ENCODE measurements at places on chromosomes 6 and 20.

DNA sequence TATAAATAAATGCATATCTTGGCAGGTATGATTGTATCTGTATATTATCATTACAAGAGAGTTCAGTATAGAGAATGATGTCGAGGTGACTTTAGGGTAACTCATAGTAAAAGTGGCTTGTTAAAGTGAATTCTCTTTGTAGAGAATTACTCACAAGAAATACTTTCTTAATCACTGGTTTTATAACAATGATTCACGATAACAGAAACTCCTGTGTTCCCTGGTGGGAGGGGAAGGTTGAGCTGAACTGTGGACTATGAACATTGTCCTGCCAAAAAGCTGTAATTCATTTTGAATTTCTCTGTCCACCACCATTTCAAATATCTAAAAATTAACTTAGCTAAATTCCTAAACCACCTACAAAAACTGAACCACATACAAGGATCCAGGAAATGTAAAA lies 7.7 kb downstream of the TPMT start:
- no peak for DNase-seq

DNA sequence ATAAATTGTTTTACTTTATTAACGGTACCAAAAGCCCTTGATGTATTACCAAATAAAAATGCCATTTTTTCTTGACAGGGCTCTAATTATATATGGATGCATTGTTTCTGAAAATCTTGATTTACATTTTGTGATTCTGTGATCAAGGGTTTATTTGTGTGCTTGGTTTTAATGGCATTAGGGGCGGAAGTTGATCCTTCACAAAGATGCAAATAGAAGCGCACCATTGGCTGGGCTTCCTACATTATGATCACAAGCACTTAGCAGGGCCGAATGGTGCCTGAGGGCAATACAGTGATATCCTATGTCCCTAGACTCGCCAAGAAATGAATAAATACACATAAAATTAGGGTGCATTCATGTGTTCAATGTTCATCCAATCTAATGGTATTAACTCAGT lies 172.9 kb upstream of the UST start:
- DNase-seq: no peak

DNA sequence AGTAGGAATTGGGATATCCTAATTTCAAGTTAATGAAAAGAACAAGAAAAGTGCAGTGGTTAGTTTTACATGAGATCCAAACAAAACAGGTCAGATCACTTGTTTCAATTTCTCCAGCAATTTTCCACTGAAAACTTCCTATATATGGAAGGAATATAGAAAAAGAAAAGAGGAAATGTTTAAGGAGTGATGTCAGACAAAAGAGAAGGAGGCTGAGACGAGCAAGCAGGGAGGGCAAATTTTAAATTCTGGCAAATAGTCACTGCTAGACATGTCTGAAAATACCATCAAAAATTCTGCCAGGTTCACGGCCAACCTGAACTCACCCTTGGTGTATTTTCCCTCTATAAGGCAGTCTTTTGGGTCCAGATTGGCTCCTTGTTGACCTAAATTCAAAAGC lies 9.5 kb upstream of the NUP153 start:
- no peak for DNase-seq

- DNase-seq: no peak
Observed at GRCh38 chr20:7161690-7162089, 394.2 kb downstream of the BMP2 start.

GRCh38 chr6:127907960-127908640 lies 7.2 kb upstream of the THEMIS start:
- no peak for DNase-seq

GRCh38 chr6:120273411-120273810 lies 923.9 kb upstream of the MAN1A1 start:
- no peak for DNase-seq

GRCh38 chr6:5995949-5996713 lies 10.6 kb downstream of the NRN1 start:
- DNase-seq: no peak

GRCh38 chr6:26141378-26141904 lies 54.2 kb downstream of the HFE start:
- DNase-seq: no peak

GRCh38 chr6:131523988-131524673 lies 48.9 kb upstream of the ARG1 start:
- DNase-seq: no peak

- no peak for DNase-seq
Observed at GRCh38 chr6:29953001-29953441, 10.7 kb downstream of the HLA-A start.

DNA sequence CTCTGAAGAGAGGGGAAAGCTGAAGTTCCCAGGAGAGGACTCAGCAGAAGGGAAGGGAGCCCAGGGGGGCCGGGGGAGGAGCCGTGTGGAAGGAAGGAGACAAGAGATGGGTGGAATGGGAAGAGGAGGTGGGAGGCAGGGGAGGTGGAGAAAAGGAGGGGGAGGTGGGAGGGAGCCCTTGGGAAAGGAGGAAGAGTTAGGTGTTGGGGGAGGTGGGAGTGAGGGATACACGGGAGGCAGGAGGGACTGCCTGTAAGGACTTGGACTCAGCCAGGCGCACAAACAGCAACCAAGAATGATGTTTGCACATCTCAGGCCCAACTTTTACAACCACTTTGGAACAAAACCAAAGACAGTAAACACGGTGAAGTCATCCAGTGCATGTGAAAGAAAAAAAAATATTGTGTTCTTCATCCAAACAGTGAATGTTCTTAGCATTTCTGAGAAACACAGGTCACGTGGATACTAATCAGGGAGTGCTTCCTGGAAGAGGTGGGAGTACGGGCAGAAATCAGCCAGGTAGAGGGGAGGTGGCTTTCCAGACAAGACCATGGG lies 17.4 kb upstream of the LSM14B start:
- no peak for DNase-seq

GRCh38 chr20:21100578-21101452 lies 5.3 kb downstream of the LINC00237 start:
- no peak for DNase-seq

DNA sequence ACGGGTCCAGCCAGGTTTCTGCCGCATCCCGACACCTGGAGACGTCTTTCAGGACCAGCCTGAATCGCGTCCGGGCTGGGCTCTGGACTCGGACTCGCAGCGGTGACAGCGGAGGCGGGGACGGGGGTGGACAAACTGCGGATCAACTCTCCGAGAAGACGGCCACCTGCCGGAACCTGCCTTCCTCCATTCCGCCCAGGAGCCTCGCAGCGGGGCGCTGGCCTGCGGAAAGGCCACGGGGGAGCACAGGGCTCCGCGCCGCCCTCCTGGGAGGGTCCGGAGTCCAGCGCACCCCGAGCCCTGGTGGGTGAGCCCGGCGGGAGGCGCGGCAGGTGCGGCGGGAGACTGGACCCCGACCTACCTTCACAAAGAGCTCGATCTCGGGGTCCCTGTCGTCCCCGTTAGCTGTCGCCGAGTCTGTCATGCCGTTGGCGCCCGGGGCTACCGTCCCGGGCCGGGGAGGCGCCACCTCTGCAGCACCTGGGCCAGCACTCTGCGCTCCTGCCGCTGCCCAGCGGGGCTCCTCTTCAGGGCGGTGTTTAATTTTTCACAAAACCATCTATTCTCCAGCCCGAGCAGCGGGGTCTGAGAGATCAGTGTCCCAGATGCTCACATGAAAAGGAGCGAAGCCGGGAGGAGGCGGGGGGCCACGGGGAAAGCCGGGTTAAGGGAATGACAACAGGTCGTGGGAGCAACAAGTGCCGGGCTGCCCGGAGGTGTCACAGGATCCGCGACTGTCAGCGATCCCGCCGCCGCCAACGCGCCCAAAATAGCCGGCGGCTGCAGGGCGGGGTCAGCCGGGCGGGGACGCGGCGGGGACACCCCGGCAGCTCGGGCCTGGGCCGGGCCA lies at the start of gene CLIC5:
Gene CLIC5, minus strand, starts transcription at position 742 of the 850 bp plus-strand sequence. Its CDS starts 318 bp downstream, at position 424.
- DNase-seq: no peak

DNA sequence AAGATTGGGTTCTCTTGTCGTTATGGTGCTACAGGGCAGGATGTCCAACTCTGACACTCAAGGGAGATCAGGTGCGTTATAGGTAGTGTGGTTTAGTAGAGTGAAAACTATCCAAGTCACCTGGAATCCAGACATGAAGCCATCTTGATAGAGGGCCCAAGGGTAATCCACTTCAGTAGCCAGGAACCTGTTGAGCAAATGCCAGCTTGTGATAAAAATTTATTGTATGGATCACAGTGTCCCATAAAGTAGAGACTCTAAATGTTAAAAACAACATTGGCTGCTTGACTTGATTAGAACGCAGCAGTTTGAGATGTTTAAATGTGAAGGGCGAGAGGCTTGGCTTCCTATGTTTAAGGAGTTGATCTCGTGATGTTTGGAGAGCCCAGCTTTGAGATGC lies 105.7 kb upstream of the GMDS start:
- no peak for DNase-seq

- DNase-seq: no peak
Observed at GRCh38 chr6:130037207-130037811, 18.9 kb downstream of the L3MBTL3 start.

DNA sequence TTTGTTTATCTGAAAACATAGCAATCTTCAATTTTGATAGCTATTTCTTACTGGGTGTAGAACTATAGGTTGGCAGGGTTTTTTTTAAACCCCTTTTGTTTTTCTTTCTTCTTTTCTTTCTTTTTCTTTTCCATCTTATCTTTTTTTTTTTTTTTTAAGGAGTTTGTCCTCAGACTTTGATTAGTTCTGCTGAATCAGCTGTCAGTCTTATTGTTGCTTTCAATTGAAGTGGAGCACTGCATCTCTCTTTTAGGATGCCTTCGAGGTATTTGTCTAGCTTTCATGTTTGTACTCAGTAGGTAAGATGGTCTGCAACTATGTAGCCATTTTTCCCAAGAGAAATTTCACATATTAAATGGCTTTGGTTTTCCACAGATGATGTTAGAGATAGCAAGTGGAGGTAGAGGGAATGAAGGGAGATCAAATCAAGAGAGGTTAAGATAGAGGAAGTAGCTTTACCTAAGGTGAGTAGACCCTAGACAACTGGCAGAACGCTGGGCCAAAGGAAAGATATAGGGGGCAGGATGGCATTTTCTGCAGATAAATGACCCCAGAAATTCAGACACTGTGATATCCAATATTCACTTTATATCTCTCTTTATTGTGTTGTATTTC lies 137.1 kb downstream of the BCAS1 start:
- no peak for DNase-seq

DNA sequence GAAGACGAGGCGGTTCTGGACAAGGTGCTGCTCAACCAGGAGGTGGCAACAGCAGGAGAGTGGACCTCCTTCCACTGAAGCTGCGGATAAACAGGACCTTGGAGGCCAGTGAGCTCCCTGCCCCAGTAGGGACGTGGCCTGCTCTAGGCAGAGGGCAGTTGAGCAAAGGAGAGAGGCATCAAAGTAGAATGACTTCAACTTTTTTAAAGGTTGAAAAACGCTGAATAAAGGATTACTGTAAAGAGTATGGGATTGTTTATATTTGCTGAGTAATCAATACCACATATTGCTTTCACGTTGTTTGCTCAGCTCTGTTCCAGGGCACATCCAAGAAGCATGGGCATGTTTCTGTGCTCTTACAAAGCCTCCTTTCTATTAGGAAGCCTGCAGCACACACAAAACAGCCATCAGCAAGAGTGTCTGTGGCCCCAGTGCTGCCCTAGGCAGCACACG lies 48.1 kb downstream of the ERMARD start:
- DNase-seq: no peak

- DNase-seq: no peak
Observed at GRCh38 chr6:136983687-136984086, 61.1 kb downstream of the IL20RA start.

DNA sequence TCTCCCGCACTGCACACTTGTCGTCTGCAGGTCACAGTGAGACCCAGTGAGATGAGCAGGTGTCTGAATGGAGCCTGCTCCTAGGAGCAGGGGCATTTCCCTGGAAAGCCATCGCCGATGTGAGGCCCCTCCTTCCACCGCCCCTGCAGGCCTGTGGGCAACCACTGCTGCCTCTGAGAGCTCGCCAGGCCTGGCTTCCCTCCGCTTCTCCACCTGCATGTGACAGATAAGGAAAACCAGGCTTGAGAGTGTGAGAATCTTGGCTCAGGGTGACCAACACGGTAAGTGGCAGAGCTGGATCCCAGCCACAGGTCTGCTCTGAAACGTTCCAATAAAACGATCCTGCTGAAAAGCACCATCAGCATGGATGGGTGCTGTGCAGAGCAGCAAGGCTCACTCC lies 332.8 kb downstream of the CDH4 start:
- no peak for DNase-seq

GRCh38 chr6:76000629-76001028 lies 71.8 kb downstream of the IMPG1 start:
- no peak for DNase-seq

- DNase-seq: no peak
Observed at GRCh38 chr6:24721461-24722215, 2.7 kb upstream of the C6orf62 start.

DNA sequence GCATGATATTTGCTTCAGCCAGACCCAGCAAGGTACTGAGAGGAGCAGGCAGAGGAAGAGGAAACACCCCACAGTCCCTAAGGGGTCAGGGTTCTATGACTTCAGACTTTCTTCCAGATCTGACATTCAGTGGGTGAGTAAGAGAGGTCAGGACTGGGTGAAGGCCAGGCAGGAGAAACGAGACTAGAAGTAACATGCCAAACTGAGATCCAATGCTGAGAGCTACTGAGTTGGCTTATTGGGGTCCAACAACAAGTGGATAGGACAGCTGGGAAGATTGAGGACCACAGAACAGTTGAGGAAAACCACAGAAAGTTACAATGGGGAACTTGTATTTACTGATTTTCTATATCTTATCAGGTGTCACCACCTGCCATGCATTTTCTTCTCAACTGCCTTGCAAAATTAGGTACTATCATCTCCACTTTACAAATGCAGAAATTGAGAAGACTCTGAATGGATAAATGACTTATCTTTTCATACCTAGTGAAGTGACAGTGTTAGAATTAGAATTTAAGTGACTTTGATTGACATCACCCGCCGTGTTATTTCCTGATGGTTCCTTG lies 43.8 kb upstream of the HIVEP1 start:
- no peak for DNase-seq

GRCh38 chr6:28542440-28543296 lies 17.0 kb downstream of the GPX5 start:
- no peak for DNase-seq

GRCh38 chr6:40520678-40521077 lies 66.5 kb downstream of the LRFN2 start:
- DNase-seq: no peak

GRCh38 chr6:49855221-49855620 lies 11.1 kb downstream of the CRISP1 start:
- DNase-seq: no peak

- no peak for DNase-seq
Observed at GRCh38 chr6:20483887-20484497, 50.3 kb upstream of the CDKAL1 start.

- no peak for DNase-seq
Observed at GRCh38 chr6:148981515-148981914, 234.7 kb downstream of the UST start.

- DNase-seq: no peak
Observed at GRCh38 chr6:116550796-116551195, 2.8 kb upstream of the CALHM4 start.
